Activated CD4-positive, alpha-beta T cell treated with anti-CD3 and anti-CD28 coated beads, Interleukin-2, amount 10 ng/mL, durations not matched to agents 24 days and 14 days (primary cell): ENCODE measurements at places on chromosomes 11 and 22. TPM values are rescaled to one million over a fixed set of nuclear protein-coding genes. Genes with fewer than 3 reads are reported as not detected.

Gene UBQLNL
- total RNA-seq: not detected in 2 replicates

Gene ART5
- total RNA-seq: not detected in 2 replicates

Gene OR5P2
- total RNA-seq: not detected in 2 replicates

DNA sequence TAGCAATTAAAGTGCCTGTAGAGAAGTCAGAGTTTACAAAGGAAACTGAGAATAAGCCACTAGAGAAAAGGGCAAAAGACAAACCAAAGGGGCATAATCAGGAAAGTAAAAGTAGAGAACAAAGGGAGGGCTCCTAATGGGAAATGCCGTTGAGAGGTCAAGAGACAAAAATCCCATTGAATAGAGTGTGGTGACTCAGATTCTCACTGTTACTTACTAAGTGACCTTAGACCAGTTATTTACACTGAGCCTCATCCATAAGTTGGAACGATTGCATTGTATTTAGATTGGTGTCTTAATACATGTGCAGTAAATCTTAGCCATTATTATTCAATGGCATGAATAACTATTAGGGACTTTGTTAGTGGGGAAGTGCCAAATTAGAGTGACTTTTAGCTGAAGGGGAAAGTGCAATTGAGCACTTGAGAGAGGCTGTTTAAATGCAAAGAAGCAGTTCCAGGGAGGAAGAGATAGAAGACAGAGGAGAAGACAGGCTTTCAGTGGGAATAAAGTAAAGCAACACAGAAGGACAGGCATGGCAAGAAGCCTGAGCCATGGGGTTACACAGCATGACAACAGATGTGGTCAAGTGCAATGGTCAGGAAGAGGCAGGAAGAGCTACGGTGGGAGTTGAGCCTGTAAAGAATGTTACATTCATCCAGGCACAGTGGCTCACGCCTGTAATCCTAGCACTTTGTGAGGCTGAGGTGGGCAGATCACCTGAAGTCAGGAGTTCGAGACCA is 82.6 kb downstream of the UBASH3B start:
- no peak for DNase-seq
- no peak overlapping the region for H3K4me3 ChIP-seq
- H3K36me3 ChIP-seq: no peaks in the 10 kb centered on the region
- peaks cover 11% of the 10 kb centered on the region for H3K27me3 ChIP-seq

DNA sequence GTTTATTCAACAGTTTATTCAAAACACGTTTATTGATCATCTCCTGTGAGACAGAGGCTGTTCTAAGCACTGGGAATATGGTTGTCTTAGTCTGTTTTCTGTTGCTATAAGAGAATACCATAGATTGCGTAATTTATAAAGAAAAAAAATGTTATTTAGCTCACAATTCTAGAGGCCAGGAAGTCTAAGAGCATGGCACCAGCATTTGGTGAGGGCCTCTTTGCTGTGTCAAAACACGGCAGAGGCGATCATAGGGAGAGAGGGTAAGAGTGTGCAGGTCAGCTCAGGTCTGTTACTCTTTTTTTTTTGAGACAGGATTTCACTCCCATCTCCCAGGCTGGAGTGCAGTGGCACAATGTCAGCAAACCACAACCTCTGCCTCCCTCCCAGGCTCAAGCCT is 5.2 kb upstream of the IL17RA start:
- H3K36me3 ChIP-seq: peaks cover 2% of the 10 kb centered on the region
- H3K4me1 ChIP-seq: peaks cover 28% of the 10 kb centered on the region
- no peak for DNase-seq
- H3K27ac ChIP-seq: no peak overlapping the region
- H3K27me3 ChIP-seq: peaks cover 11% of the 10 kb centered on the region

GRCh38 chr11:70205766-70206165 is 2.7 kb downstream of the FADD start:
- DNase-seq: peak; percentile 70
- no peaks in the 10 kb centered on the region for H3K27me3 ChIP-seq
- peaks cover 34% of the 10 kb centered on the region for H3K4me1 ChIP-seq
- H3K27ac ChIP-seq: peak overlapping the region; percentile 73
- H3K4me3 ChIP-seq: peak overlapping the region; percentile 93

- no peak overlapping the region for H3K4me3 ChIP-seq
- DNase-seq: no peak
- H3K4me1 ChIP-seq: no peaks in the 10 kb centered on the region
- no peaks in the 10 kb centered on the region for H3K27me3 ChIP-seq
- no peak overlapping the region for H3K27ac ChIP-seq
These were observed 108.3 kb downstream of the SWAP70 start for GRCh38 chr11:9772218-9772617.

- no peak overlapping the region for H3K27ac ChIP-seq
- peaks cover 2% of the 10 kb centered on the region for H3K27me3 ChIP-seq
- peaks cover 25% of the 10 kb centered on the region for H3K4me1 ChIP-seq
- DNase-seq: no peak
- H3K36me3 ChIP-seq: peaks cover 26% of the 10 kb centered on the region
- H3K4me3 ChIP-seq: peak overlapping the region; percentile 97
These were observed 2.3 kb downstream of the TUBGCP6 start for GRCh38 chr22:50242406-50242949.

DNA sequence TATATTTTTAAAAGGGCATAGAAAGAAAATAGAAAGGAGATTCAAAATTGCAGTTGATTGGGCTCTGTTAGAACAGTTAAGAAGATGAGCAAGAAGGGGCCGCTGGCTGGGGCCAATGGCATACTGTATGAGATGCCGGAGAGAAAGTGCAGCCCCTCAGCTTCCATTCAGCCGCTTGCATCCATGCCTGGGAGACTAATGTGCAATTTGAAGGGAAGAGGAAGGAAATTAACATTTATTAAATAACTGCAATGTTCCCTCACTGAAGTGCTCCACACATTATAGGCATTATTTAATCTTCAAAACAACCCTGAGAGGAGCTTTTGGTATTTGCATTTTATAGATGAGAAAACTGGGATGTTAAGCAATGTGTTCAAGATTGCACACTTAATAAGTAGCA is 44.7 kb upstream of the CSNK2A3 start:
- no peak overlapping the region for H3K4me3 ChIP-seq
- DNase-seq: no peak
- H3K27me3 ChIP-seq: no peaks in the 10 kb centered on the region
- H3K4me1 ChIP-seq: no peaks in the 10 kb centered on the region
- no peak overlapping the region for H3K27ac ChIP-seq

- H3K27ac ChIP-seq: peak overlapping the region; percentile 65
- peak; percentile 67 for DNase-seq
- no peaks in the 10 kb centered on the region for H3K27me3 ChIP-seq
- peak overlapping the region; percentile 20 for H3K4me3 ChIP-seq
These were observed 20.2 kb downstream of the NF2 start for GRCh38 chr22:29623553-29624169.

DNA sequence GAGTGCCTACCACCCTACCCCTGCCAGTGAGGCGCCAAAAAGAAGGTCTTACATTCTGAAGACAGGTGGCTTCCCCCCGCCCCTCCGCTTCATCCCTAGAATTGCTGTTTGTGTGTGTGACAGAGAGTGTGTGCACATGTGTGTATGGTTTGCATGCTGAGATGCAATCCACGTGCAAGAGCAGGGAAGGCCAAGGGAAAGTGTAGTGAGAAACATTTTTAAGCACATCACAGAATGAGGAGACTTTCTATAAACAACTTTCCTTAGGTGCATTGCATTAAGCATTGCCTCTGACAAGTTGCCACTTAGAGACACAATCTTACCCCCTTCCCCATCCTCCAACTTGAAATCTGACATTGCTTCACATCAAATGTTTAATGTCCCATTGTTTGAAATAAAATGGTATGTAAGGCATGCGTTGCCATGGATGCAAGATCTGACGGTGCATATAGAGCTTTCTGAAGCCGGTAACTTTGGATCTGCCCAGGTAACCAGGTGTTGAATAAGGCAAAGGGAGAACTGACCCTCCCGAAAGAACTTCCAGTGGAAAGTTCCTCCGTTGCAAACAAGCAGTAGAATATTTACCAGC is 21.4 kb downstream of the FJX1 start:
- peaks cover 20% of the 10 kb centered on the region for H3K27me3 ChIP-seq
- H3K27ac ChIP-seq: no peak overlapping the region
- no peak for DNase-seq
- no peak overlapping the region for H3K4me3 ChIP-seq

- no peaks in the 10 kb centered on the region for H3K36me3 ChIP-seq
- peak overlapping the region; percentile 29 for H3K27ac ChIP-seq
- H3K27me3 ChIP-seq: no peaks in the 10 kb centered on the region
- peaks cover 21% of the 10 kb centered on the region for H3K4me1 ChIP-seq
- DNase-seq: no peak
These were observed 7.3 kb downstream of the STARD10 start for GRCh38 chr11:72786305-72787215.
